ENCODE measurements at places on chromosomes 1 and 21.

GRCh38 chr1:65277605-65278347 is 31.6 kb upstream of the DNAJC6 start:
- no peak for DNase-seq

GRCh38 chr1:56404561-56405030 is 174.8 kb downstream of the PLPP3 start:
- DNase-seq: no peak

DNA sequence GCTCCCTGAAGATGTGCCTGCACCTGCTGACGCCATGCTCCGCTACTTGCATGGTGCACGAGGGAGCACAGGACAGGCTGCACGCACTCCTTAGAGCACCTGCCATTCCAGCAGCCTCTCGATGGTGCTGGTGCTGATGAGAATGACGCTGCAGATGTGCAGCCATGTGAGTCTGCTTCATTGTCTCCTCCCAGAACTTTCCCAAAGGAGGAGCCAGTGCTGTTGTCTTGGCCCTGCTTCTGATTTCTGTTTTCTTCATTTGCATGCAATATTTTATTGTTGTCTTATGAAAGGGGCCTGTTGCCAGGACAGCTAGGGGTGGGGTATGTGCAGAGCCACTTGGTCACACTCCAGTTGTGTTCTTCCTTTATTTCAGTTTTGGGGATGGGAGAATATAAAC is 70.1 kb downstream of the PCBP3 start:
- DNase-seq: peak; percentile 36

GRCh38 chr1:1080951-1081310 is 6.8 kb upstream of the RNF223 start:
- no peak for DNase-seq

GRCh38 chr1:14600405-14601112 is 2.1 kb downstream of the KAZN start:
- DNase-seq: no peak

DNA sequence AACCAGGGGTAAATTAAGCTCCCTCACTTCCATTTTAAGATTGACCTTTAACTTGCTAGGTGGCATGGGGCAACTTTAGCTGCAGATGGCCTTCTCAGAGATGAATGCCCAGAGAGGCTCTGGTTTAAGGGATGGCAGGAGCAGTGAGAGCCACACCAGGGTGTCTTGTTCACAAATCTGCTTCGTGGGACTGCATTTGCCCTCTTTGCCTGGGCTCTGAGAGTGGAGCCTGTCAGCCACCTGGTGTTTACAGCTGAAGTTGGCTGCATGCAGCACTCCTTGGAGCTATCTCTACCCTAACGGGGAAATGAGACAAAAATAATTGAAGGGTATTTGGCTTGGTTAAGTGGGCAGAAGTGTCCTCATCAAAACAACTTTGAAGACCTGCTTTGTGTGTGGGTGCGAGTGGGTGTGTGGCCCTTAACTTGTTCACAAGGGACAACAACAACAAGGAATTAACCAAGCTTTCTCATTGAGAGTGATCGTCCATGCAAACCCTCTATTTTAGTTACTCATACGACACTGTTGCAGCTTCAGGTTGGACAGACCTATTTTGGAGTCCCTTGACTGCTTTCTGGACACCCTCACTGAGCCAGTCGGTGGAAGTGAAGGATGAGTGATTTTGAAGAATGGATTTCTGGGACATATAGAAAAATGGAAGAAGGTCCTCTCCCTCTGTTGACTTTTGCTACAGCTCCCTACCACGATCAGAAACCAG is 29.8 kb downstream of the PGM1 start:
- DNase-seq: peak; percentile 46

DNA sequence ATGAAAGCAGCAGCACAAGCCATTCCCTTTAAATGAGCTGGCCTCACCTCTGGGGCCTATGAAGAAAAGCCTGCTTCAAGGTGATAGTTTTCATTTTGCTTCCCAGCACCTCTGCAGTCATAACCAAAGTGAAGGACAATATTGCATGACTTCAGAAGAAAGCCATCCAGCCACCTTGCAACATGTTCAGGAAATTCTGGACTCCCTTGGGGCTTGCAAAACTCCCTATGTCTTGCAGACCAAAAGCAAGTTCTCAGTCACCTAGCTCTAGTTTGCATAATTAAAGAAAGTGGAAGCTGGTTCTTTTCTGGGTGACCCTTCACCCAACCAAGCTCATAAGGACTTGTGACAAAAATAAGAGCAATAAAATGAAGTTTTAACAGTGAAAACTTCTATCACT is 87.6 kb downstream of the GFI1 start:
- no peak for DNase-seq

GRCh38 chr1:235595079-235595478 is 54.5 kb downstream of the GNG4 start:
- DNase-seq: no peak

GRCh38 chr1:223682502-223682901 is 17.0 kb upstream of the CAPN8 start:
- no peak for DNase-seq

DNA sequence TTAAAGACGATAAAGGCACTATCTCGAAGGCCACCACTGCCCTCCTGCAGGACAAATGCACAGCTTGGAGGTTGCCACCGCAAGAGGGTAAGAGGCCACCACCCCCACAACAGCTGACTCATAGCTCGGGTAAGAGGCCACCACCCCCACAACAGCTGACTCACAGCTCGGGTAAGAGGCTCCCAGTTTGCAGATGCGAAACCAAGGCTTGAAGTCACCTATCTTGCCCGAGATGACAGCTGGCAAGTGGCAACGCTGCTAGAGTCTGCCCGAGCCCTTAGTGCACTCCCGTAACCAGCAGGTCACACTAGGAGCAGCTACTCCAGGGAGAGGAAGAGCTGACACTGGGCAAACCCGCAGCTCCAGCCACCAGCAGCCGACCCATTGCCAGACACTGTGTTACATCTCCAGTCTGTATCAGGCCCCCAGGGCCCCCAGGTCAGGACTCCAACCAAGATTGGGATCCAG is 17.1 kb upstream of the SPSB1 start:
- no peak for DNase-seq

DNA sequence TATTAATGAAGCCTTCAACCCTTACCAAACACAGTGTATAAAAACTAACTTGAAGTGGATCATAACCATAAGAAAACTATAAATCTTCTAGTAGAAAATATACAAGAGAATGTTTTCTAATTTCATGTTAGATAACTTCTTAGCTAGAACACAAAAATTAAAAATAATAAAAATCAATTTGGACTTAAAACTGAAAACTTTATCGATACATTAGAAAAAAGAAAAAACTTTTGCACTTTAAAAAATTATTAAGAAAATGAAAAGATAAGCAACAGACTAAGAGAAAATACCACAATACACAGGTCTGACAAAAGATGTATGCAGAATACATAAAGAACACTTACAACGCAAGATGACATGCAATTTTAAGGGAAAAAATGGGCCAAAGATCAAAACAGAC is 8.7 kb downstream of the COP1 start:
- no peak for DNase-seq

- DNase-seq: no peak
Measured at GRCh38 chr1:99441299-99442095, 177.2 kb downstream of the PLPPR4 start.

GRCh38 chr1:185517808-185518419 is 200.9 kb upstream of the IVNS1ABP start:
- no peak for DNase-seq

DNA sequence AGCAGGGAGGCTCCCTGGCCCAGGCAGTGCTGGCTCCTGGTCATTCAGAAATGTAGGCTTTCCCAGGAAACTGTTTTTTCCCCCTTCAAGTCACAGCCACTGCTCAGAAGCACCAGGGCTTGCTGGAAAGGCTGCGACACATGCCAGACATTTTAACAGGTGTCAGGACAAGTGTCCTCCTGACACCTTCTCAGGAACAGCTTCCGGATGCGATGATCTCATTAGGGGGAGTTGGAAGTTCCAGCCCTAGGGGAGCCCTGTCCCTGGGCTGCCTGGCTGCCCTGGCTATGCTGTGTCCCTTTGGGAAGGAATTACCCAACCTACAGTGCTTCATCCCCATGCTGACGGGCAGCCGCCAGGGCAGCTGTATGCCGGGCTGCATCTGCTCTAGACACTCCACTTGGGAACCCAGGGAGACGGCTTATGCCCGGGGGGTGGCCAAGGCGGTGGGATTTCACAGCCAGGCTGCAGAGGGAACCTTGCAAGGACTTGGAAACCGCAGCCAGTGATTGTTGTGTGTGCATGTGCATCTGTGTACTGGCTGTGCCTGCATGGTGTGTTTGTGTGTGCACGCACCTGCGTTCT is 41.8 kb downstream of the AJAP1 start:
- no peak for DNase-seq

GRCh38 chr1:6126028-6126427 is 54.1 kb downstream of the CHD5 start:
- DNase-seq: no peak

GRCh38 chr1:39016604-39017171 is 9.5 kb upstream of the NDUFS5 start:
- no peak for DNase-seq

DNA sequence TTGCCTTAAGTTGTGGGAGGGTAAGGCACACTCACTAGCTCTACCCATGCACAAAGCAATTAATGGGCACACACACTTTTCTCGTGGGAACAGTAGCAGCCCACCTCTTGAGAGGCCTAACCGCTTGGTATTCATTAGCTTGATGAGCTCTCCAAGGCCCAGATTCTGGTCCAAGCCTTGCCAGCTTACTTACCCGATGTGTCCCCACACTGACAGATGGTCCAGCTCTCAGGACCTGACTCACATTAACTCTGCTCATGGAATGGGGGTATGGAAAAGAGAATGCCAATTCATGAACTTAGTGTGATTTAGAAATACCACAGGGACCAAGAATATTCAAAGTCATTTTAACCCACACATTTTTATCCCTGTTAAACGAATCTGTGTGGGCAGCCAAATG is 106.8 kb upstream of the CACHD1 start:
- DNase-seq: no peak

GRCh38 chr1:221602830-221603229 is 139.1 kb downstream of the DUSP10 start:
- no peak for DNase-seq

- no peak for DNase-seq
Measured at GRCh38 chr21:45388011-45388521, 16.9 kb upstream of the COL18A1 start.

DNA sequence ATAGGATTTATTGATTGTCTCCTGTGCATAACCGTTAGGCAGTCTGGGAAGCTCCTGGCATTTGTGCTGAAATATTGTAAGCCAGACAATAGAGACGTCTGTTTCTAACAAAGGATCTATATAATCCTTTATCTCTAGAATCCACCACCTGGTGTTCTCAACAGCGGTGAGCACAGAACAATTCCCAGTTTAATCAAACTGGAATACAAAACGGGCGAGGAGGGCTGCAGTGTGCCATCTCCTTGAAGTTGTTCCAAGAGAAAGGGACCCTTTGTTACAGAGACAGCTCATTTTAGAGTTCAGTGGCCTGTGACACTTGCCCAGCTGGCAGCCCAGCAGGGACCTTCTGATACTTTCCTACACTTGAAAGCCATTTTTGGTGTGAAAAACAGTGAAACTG is 162.8 kb upstream of the IVNS1ABP start:
- no peak for DNase-seq

DNA sequence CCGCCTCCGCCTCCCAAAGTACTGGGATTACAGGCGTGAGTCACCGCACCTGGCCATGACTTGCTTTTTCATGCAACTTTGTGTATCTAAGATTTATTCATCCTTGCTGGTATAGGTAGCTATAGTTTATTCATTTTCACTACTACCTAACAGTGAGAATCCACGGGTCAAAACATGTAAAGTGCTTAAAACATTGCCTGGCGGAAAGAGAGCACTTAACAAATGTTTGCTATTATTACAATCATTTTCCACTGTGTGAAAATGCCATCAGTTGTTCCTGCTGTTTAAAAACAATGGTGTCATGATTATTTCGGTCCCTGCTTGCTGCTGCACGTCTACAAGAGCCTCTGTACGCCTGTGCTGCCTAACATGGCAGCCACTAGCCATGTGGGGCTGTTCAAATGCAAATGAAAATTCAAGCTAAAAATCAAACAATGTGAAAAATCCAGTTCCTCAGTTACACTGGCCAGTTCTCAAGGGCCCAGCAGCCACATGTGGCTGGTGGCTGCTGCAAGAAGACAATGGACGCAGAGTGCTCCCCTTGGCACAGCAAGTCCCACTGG is 65.1 kb downstream of the CLSTN1 start:
- peak; percentile 44 for DNase-seq

- peak; percentile 26 for DNase-seq
Measured at GRCh38 chr1:89686520-89686919, 53.6 kb downstream of the LRRC8C start.

- no peak for DNase-seq
Measured at GRCh38 chr1:9615316-9616063, 26.8 kb downstream of the TMEM201 start.

- DNase-seq: no peak
Measured at GRCh38 chr1:197198333-197198732, 51.9 kb upstream of the ASPM start.

GRCh38 chr1:163171826-163172225 is 30.9 kb downstream of the RGS5 start:
- DNase-seq: no peak

DNA sequence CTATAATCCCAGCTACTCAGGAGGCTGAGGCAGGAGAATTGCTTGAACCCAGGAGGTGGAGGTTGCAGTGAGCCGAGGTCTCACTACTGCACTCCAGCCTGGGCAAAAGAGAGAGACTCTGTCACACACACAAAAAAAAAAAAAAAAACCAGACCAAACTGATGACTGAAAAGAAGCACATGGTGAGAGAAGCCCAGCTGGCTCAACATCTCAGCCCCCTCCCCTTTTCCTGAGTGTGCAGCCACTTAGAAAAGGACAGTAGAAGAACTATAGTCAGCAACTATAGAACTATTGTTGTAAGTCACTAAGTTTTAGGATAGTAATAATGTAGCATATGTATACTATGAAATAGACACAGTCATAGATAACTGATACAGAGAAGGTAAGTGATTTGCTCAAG is 87.2 kb upstream of the RALGPS2 start:
- no peak for DNase-seq

DNA sequence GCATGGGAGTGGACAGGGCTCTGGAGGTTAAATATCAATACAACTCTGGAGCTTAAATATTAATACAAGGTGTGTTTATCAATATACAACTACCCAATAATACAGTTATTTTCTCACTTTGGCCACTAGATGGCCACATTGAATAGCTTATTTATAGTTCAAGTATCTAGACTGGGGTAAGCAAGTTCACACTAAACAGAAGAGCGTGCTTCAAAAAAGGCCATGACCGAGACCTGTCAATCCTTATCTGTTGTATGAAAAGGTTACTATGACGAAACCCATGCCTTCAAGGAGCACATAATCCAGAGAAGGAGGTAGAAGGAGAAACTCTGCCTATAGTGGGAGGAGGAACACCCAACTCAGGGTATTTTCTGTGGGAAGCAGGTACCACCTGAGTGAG is 29.1 kb downstream of the CHML start:
- peak; percentile 8 for DNase-seq

DNA sequence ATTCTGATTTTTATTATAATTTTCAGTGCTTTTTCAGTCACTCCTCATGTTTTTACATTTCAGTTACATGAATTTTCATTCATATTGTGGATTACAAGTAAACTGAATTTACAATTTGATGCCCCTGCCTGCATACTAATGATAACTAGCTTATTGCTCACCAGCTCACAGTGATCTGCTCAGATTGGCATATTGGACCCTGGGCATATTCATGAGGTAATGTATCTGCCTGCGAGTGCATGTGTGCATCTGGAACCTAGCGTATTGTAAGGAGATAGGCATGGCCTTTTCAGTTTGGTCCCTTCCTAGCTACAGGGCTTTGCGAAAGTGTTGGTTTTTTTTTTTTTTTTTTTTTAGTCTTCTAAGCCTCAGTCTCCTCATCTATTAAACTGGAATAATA is 213.7 kb downstream of the SDCCAG8 start:
- no peak for DNase-seq

Data from DMS79 (cell line).